ENCODE measurements at places on chromosomes 11 and 22.

GRCh38 chr22:16847271-16847670, 22.1 kb upstream of the XKR3 start:
- DNase-seq, result no peak

GRCh38 chr11:100174881-100175280, 512.2 kb upstream of the ARHGAP42 start:
- DNase-seq, result no peak

DNA sequence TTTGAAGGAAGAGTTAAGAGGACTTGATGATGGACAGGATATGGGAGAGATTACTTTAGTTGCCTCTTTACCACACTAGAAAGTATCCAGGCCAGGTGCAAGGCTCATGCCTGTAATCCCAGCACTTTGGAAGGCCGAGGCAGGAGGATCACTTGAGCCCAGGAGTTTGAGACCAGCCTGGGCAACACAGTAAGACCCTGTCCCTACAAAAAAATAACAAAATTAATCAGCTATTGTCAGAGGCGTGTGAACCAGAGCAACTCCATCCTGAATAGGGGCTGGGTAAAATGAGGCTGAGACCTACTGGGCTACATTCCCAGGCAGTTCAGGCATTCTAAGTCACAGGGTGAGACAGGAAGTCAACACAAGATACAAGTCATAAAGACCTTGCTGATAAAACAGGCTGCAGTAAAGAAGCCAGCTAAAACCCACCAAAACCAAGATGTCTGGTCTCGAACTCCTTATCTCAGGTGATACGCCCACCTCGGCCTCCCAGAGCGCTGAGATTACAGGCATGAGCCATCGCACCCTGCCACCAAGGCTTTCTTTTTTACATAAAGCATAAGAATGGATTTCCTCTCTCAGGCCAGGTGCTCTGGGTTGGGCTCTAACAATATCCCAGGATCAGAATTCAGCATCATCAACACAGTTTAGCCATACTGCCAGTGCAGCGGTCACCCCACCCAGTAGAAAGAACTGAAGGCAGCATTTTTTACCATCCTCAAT, 17.8 kb downstream of the PI4KA start:
- DNase-seq, result no peak

DNA sequence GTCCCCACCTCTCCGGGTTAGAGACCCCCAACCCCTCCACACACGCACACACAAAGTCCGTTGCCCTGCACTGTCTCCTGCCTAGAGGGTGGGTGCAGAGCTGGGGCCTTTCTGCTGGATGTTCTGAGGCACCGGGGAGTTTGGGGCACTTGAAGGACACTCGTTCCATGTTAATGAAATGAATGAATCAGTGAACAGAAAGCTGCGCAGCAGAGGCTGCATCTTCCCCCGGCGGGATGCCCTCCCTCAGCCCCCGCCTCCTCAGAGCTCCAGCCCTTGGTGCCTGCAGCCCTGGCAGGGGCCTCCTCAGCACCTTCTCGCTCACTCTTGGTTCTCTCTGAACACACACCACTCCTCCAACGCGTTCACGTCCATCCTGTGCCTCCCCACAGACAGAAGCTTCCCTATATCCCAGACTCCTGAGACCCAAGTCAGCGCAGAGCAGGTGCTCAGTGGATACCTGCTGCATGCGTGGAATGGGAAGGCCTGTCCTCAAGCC, 611.9 kb downstream of the TBC1D22A start:
- DNase-seq, result no peak

DNA sequence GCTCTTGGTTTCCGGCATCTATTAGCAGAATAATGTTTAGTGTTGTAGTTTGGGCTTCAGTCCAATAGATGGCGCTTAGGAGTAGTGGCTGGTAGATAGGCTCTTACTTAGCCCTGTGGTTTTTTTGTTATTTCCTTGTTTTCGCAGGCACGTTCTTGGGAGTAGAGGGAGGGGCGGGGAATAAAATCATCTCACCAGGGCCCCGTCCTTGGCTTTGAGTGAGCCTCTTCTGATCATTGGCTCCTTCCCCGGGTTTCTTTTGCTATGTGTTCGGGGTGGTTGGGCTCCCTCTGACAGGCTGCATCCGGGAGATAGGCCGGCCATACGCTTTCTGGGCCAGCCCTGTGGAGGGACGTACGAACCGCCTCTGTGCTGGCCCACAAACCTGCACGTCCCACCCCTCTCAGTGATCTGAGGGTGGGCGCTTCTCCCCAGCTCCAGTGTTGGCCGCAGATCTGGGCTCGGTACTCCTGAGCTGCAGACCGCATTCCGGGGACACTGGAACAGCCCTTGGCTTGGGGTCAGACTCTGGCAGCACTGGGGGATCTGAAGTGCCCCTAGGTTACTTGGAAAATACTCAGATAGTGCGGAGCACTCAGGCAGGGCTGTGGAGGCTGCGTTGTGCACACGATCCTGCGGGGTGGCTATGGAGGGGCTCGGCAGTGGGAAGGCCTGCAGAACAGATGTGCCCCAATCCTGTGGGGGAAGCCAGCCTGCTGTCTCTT, 217.0 kb downstream of the DYNC2H1 start:
- no peak for DNase-seq

DNA sequence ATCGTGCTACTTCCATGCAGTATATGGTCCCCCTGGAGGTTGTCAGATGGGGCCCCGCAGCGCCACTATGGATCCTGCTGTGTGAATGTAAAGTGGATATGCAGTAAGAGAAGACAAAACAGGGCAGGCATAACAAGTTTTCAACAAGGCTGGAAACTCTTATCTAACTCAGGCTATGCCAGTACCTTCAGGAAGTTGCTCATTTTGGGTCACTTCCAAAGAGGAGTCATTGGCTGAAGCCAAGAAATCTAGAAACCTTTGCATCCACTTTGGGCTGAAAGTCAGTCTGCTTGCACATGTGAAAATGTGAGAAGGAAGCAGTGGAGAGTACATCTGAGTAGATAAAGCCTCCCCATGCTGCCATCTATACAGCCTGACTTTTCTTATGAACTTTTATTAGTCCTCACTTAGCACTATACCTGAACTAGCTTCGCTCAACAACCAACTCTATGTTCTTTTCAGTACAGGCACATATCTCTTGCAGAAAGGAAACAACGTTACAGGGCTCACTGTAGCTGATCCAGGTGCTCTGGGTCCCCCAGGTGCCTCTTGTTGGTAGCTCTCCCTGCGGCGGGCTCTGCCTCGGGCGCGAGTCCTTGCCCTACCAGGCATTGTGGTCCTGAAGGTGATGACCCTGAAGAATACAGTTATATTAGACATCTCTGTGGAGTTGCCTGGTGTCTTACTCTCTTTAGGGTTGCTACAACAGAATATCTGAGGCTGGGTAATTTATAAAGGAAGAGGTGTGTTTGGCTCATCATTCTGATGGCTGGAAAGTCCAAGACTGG, 12.4 kb downstream of the PIWIL3 start:
- no peak for DNase-seq

GRCh38 chr11:112477581-112478317, 217.1 kb upstream of the PLET1 start:
- DNase-seq, result no peak

GRCh38 chr22:31896472-31896871, 47.9 kb upstream of the YWHAH start:
- no peak for DNase-seq

DNA sequence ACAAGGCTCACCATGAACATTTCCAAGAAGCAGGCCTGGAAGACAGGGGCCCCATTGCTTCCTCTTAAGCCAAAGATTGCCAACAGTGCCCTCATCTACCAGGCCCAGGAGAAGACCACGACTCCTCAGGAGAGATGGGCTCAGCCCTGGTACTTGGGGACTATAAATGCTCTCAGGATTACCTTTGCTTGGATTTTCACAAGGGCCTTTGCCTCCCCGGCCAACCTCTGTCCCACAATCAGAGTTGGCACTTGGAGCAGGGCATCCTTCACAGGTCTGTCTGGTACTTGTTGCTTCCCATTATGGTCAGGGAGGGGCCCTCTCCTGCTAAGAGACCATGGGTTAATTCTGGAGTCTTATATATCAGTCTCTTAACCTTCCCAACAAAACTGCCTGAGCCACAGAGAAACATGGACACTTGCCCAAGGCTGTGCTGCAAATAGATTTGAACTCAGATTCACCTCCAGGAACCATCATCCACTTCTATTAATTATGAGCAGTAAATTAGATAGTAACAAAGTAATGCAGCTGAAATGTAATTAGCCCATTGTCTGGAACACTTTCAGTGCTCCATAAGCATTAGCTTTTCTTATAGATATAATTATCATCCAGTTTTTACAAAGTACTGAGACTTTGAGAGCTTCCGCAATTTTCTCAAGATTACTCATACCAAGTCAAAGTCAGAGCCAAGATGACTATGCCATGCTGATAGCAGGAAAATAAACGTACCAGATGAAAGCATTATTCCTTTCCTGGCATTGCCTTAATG, 33.5 kb downstream of the POU2AF3 start:
- no peak for DNase-seq

GRCh38 chr11:123413636-123414035, 16.4 kb upstream of the GRAMD1B start:
- DNase-seq, result no peak

- DNase-seq, result no peak
These were observed 874 bp downstream of the ZFTA start for GRCh38 chr11:63767565-63768236.

Data from stimulated activated CD4-positive, alpha-beta T cell treated with anti-CD3 and anti-CD28 coated beads, Interleukin-1b, Interleukin-23, amount 100 ng/mL, for 24 hours (primary cell).